ENCODE measurements at places on chromosomes 5 and 9.

GRCh38 chr5:103186152-103186551 lies 66.1 kb downstream of the PPIP5K2 start:
- DNase-seq, result no peak

DNA sequence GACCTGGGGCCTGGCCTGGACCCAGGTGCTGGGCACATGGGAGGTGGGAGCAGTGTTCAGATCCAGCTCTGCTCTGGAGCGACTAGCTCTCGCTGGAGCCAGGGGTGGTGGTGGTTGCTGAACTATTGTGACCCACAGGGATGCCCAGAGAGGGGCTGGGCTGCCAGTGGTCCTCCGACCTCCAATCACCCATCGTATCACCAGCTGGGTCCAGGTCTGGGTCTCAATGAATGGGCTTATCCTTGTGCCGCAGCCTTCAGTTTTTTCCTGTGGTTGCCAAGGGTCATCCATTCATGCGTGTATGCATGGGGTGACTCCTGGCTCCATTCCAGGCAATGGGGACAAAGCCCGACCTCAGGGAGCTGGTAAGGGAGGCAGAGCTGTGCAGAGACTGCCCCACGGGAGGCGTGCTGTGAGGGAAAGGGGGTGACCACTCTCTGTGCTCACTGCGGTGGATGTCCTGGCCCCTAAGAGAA lies 68.6 kb upstream of the RNF130 start:
- no peak for DNase-seq

DNA sequence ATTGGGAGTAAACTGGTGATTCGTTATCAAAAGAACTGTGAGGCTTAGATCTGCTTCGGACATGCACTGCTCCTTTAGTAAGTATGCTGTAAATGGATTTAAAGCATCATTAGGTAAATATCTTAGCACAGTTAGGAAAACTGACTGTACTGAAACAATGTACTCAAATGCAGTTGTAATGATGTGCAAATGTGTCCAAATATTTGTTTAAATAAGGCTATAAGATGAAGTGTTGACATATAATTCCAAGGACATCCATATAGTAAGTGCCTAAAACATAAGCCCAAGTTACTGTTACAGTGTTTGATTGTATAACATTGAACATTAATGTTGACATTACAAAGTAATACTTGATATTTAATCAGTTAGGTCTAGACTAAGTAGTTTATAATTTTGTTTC lies 512.5 kb upstream of the CDH18 start:
- peak; percentile 5 for DNase-seq

DNA sequence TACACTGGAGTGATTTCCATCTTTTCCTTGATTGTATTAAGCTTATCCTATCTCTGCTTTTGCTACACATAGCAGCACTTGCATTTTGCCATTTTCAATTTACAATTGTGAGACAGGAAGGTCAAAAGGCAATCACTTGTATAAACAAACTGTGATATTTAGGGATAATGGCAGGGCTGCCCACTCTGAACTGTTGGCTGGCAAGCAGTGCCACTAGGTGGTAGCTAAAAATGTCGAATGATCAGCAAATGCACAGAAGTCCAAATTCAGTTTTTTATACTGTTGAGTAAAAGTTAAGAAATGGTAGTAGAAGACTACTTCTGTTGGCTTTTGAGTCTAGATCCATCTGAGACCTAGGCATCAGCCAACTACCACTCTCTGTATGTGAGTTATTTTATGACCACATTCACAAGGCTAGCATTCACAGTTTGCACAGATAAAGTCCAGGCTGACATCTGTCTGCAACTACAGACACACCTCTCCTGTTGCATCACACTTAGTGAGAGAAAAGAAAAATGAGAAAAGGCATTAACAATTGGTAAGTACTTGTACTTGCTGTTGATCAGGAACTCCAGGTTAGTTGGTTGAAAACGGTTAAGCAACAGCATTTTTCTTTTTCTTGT lies 108.8 kb upstream of the ASTN2 start:
- DNase-seq, result no peak

- no peak for DNase-seq
Observed at GRCh38 chr5:170560938-170561337, 57.1 kb downstream of the KCNIP1 start.

DNA sequence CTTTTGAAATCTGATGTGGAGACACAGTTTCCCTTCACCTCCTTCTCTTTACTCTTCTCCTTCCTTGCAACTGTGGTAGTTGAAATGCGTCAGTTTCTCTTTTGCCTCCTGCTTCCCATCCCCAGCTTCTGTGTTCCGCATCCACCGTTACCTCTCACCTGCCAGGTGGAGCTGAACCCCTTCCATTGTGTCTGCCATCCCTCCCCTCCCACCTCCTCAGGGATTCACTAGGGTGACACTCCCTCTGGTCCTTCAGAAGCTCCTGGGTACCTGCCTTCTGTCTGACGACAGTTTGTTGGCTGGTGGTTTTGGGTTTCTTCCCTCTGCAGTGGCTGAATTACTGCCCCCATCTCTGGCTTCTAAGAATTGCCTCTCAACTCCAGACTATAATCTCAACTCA lies 132.1 kb downstream of the SLC24A2 start:
- DNase-seq, result no peak

DNA sequence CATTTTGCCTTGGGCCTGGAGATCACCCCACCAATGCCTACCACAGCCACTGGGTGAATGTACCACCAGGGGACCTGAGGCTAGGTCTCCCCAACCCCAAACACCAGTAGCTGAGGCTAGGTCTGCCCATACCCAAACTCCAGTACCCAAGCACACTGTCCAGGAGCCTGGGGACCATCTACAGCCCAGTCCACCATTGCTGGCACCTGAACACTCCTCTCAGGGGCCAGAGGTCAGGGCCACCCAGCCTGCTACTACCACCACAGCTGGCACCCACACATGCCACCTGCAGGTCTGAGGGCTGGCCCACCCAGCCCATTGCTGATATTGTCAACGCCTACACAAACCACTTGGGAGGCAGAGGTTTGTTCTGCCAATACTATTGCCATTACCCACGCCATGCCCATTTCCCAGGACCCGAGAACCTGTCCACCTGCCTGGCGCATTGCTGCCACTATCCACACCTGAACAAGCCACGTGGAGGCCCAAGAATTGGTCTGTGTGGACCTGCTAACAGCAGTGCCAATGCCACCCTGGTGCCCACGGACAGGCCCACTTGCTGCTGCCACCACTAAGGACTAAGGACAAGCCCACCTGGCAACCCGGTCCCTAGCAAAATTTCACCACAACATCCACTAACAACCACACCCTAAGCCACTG lies 59.2 kb downstream of the ZDHHC21 start:
- no peak for DNase-seq

DNA sequence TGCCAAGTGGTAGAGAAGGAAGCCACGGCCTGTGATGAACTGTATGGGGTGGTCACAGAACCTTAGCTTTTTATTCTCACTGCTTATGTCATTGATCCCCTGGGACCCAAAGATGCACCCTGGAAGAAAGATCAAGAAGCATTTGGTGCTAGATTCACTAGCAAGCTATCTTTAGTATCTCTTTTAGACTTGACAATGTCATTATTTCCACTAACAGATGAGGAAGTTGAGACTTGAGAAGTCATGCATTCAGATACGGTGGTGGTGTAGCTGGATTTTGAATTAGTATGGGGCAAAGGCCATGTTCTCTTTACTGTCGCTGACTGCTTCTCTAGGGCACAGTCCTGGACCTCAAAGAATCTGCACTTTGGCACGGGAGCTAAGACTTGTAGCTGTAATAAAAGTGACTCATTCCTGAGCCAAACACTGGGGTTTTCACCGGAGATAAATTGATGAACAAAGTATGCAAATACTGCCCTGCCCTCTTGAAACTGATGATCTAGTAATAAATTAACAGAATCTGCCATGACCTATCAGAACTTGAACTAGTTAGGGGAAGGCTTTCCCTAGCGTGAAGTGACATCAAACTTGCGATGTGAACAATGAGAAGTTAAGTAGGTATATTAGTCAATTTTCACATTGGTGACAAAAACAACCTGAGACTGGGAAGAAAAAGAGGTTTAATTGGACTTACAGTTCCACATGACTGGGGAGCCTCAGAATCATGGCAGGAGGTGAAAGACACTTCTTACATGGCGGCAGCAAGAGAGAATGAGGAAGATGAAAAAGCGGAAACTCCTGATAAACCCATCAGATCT lies 5.4 kb downstream of the GDA start:
- DNase-seq, result no peak

GRCh38 chr9:115615821-115616665 lies 498.1 kb upstream of the TNC start:
- DNase-seq, result no peak

GRCh38 chr9:96048104-96048955 lies 172.8 kb downstream of the ERCC6L2 start:
- no peak for DNase-seq

GRCh38 chr9:132274861-132275260 lies 79.9 kb downstream of the SETX start:
- no peak for DNase-seq

- DNase-seq, result no peak
Observed at GRCh38 chr5:123186771-123187170, 97.7 kb downstream of the PRDM6 start.

DNA sequence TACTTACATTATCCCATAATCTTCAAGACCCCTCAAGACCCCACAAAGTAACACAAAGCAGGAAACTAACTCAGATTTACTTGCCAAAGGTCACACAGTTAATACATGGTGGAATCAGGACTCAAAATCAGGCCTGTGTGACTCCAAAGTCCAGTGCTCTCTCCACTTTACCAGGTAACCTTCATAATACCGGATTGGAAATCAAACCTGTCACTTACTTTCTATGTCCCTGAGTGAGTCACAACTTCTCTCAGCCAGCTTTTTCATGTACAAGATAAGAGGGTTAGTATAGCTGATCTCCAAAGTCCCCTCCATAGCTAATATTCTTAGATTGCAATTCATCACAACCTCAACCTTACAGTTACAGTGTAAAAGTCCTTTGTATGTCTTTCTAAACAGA lies 17.1 kb downstream of the STRBP start:
- no peak for DNase-seq

DNA sequence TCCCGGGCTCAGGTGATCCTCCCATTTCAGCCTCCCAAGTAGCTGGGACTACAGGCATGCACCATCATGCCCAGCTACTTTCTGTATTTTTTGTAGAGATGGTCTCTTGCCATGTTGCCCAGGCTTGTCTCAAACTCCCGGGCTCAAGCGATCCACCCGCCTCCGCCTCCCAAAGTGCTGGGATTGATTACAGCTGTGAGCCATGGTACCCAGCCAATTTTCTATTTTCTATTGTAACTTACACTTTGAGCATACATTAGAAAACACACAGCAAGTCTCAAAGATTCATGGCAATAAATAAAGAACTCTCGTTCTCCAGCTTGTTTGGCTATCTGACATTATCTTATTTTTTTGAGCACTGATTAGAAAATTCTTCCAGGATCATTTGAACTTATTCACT lies 228.7 kb downstream of the ADAMTS6 start:
- DNase-seq, result no peak

DNA sequence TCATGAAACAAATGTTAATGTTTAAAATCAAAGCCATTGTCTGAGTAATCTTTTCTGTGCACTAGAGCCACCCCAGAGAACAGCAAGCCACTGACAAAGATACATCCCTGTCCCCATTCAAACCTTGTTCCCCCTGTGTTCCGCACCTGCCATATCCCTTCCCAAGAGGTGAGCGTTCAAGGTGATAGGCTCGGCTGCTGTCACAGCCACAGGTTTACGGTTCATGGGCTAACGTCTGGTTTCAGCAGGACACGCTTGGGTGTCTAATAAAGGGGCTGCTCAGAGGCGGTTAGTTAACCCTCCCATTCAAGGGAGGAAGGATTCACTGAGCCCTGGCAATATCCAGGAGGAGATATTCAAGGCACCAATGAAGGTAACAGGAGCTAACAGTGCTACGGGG lies 24.5 kb upstream of the LAMC3 start:
- DNase-seq, result no peak

DNA sequence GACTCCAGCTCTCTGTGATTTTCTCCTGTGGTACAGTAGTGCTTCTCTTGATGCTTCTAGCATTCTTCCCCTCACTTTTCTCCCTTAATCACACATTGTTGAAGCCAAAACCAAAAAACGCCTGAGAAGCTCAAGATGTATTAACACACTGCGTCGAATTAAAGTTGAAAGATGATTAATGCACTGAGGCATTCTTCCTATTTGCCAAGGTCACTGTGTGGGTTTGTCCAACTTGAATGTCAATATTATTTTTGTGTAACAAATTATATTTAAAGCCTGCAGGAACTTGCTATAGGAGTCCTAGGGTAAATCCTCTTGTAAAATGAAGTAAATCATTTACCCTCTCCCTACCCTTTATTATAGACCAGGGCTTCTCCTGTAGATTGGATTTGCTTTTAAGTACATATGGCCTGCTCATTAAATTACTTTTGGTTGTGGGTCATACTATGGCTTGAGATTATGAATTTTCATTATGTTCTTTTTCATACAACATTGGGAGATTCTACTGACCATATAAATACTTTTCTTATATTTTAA lies 68.1 kb downstream of the GDA start:
- DNase-seq, result no peak

DNA sequence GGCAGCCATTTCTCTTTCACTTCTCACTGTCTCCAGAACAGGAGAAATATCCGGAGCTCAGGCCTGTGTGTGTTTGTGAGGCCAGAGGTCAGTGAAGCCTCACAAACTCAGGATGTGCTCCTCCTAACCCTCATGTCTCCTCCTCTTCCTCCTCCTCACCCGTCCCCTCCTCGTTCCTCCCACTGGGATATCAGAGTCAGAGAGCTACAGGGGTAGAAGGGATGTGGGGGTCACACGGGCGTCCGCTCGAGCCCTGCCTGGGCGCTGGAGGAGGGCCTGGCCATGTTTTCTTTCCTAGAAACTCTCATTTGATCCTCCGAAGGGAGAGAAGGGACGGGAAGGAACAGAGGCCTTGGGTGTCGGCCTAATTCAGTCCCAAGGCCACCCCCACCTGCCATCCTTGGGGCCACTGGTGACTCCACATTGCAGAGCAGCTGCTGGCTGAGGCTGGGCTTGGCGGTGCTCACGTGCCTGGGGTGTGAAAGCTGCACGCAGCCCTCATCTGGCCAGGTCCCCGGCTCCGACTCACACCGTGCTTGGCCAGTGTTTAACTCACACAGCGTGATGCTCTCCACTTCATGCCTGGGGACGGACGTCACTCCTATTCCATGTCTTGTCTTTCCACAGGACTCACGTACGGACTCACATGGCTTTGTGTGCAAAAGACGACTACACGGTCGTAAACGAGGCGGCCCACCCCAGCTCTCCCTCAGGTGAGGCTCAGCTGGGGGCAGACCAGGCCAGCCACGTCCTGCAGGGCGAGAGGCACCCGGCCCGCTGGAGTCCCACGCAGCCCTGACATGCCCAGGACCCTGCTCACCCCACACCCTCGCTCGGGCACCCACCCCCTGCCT lies 22.6 kb upstream of the SLC6A19 start:
- no peak for DNase-seq

GRCh38 chr5:98121036-98121936 lies 652.2 kb upstream of the RGMB start:
- DNase-seq, result no peak

GRCh38 chr9:93946338-93946712 lies 8.8 kb downstream of the BARX1 start:
- no peak for DNase-seq

- DNase-seq, result no peak
Observed at GRCh38 chr5:54007827-54008777, 302.3 kb downstream of the ARL15 start.

GRCh38 chr9:91557327-91557726 lies 133.7 kb upstream of the NFIL3 start:
- no peak for DNase-seq
